Muscle of leg (tissue), 16 donors: ENCODE measurements at places on chromosomes 5 and 9. TPM values are rescaled to one million over a fixed set of nuclear protein-coding genes. Genes with fewer than 3 reads are reported as not detected.

GRCh38 chr9:134360180-134360759 is 34.0 kb downstream of the RXRA start:
- no peak for DNase-seq

DNA sequence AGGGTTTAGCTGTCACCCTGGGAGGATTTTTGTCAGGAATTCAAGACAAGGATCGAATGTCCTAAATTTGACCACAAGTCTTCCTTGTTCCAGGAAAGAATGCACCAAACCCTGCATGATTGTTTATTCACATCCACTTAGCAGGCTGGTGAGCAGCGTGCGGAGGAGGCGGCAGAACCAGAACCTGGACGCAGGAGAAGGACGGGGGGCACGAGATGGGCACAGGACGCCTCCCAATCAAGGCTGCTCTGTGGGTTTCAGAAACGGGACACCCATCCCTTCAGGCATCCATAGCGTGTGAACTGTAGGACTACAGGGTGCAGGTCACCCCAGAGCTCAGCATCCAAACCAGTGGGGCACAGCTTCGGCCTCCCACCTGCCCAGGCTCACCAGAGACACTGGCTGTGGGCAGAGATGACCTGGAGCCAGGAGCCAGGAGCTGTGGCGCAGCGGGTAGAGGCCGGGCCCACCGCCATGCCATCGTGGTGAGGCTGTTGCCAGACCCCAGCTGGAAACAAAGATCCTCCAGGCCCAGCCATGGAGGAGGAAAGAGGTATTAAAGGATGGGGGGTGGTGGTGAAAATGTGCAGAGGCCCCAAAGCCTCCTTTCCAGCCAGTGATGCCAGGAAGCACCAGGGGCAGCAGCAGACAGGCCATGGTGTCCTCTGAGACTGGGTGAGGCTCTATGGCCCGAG is 32.3 kb upstream of the ADAMTS2 start:
- no peak for DNase-seq

DNA sequence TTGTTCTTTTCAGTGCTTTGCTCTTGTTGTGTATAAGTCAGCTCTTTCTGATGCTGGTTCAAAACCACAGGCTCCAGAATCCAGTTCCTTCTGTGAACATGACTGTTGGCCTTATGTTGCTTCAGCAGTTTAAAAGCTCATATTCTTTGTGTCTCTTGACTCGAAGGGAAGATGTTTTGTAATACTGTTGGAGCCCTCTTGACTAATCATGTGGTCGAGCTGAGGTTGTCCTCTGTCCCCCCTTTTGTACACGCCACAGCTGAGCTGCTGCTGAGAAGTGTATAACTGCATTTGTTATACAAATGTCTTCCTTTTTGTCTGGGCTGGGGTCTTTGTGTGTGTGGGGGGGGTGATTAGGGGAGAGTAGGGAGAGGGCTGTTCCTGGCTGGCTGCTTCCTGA is 35.8 kb downstream of the SLC36A1 start:
- peak; percentile 74 for DNase-seq

DNA sequence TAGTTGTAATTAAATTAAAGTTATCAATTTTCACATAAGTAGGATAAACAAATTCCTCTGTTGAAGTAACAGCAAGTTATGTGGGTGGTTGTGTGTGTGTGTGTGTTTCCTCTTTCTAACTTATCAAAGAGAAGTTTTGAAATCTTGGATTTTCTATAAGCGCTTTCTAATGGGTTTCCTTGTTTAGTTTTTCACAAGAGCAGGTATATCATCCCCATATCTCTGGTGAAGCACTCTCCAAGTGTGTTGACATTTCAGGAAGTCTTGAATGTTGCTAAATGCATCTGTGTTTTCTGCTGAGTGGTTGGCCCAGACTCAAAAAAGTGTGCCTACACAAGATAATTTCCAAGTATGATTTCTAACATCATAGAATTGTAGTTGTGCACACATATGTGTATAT is 43.3 kb downstream of the PRDM6 start:
- no peak for DNase-seq

The CAVIN4 gene
- polyA plus RNA-seq, result 150 TPM

The TAF11L5 gene
- polyA plus RNA-seq, result not detected

GRCh38 chr9:98850851-98851729 is 43.6 kb downstream of the GALNT12 start:
- no peak for DNase-seq

DNA sequence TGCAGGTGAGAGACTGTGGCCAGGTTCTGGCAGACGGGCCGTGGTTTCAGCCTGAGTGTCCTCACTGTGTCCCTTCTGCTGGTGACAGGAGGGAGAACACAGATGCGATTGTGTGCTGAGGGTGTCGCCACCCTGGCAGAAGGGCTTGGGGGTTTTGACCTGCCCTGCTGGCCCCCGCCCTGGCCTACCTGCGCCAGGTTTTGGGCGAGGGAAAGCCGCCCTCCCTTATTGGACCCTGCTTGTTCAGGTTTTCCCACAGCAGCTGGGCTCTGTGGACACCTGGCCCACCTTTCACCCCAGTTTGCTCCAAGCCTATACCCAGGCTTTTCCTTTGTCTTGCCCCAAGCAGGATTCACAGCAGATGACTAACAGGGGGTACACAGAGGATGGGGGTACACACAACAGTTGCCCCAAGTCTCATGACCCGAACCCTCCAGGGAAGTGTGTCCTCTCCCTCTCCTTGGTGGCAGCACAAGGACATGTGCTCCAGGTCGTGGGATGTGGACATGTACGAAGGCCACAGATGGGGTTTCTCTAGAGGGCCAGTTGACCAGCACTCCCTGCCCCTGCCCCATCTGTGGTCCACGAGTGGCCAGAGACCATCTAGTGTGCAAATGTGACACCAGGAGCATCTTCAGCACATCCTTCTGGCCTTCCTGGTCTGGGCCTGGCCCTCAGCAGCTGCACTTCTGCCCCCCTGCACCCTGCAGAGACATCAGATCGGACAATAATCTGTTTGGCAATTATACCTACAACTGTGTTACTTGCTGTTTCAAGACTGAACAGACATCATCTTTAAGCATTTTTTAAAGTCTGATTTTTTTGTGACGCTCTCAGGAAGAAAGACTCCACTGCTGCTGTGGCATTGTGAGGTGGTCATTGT is 265.8 kb upstream of the IRX4 start:
- no peak for DNase-seq

GRCh38 chr5:31362931-31363568 is 168.8 kb downstream of the DROSHA start:
- no peak for DNase-seq

- DNase-seq, result no peak
These were observed 23.3 kb upstream of the TRIM14 start for GRCh38 chr9:98142182-98142907.

GRCh38 chr5:43401827-43402226 is 10.4 kb downstream of the CCL28 start:
- no peak for DNase-seq

DNA sequence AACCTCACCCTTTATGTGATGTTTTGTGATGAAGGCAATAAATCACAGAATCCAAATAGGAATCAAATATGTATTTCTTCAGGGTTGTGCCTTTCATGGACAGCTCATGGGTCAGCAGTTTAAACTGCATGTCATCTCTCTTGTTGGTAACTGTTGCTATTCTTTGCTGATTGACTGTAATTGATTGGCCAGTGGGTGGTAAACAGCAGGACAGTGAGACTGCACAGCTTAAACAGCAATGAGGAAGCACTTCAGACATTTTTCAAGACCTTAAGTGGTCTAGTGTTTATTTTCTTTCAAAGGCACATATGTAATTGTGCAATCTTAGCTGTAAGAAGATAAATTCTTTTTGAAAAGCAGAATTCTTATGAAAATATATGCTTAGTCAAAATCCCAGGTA is 260.5 kb downstream of the COX7C start:
- DNase-seq, result no peak

DNA sequence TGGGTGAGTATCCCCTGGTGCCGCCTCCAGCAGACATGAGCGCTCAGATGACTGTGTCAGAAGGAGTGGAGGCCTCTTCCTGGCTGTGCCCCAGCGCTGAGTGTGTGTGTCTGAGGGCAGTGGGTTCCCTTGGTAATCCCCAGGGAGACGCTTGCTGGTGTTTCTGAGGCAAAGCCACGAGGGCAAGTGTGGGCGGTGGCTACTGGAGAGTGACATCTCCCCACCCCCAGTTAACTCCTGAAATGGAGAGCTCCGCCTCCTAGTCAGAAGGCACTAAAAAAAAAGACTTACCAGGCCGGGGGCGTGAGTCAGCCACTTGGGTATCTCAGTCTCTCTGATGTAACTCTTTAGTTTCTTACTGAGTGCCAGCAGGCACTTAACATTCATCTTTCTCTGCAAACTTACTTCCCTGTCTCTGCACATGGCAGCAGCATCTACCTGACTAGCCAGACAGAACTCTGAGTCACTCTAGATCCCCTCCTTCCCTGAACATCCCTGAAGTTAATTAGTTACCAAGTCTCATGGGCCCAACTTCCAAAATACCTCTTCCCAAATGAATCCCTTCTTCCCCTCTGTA is 19.3 kb downstream of the ORM2 start:
- no peak for DNase-seq

GRCh38 chr9:5767968-5768932 is 64.7 kb downstream of the ERMP1 start:
- DNase-seq, result no peak

The SEC61B gene
- 86.8 TPM for polyA plus RNA-seq

DNA sequence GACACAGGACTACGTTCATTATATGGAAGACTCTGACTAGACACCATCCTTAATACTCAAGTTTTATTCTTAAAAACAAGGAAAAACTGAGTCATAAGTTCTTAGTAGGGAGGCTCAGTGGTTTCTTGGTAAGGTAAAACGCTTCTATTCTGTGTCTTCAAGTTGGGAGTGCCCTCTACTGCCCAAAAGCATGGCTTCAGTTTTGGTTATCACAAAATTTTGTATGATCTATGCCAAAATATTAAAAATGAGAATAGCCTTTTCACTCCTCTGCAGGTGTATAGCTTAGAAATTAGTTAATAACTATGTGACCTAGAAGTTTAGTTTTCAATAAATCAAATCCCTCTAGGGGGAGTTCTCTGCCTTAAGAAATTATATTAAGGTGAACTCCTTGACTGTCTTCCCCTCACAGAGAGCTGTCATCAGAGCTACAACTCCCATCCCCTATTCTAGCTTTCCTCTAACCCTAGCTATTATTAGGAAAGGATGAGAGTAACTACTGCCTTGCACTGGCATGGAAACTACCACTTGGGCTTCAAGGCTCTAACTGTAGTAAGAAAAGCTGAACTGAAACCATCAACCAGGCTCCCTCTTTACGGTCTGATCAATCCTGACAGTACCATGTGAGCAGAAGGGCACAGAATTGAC is 189.7 kb downstream of the GNAQ start:
- DNase-seq, result no peak

DNA sequence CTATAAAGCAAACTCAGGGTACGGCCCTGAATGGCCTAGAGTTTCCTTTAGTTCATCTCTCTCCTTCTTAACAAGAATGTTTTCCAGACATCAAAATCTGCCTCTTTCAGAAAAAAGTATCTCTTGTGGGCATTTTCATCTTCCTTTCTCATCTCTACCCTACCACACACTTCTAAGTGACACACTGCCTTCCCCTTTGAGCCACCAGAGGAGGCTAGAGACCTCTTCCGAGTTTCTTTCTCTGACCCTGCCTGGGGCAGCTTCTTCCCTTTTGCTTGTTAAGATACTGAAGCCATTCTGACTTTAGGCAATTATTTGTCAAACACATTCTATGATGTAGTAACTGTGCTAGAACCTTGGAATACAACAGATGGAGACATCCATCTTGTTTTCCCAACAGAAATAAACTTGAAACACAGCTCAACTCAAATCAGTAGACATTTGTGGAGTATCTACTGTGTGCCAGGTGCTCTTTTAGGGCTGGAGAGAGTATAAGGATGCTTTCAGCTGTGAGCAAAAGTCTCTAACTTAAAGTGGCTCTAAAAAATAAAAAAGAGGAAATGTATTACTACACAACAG is 8.6 kb upstream of the SV2C start:
- peak; percentile 13 for DNase-seq

The SEMA4D gene
- polyA plus RNA-seq, result 17.2 TPM

DNA sequence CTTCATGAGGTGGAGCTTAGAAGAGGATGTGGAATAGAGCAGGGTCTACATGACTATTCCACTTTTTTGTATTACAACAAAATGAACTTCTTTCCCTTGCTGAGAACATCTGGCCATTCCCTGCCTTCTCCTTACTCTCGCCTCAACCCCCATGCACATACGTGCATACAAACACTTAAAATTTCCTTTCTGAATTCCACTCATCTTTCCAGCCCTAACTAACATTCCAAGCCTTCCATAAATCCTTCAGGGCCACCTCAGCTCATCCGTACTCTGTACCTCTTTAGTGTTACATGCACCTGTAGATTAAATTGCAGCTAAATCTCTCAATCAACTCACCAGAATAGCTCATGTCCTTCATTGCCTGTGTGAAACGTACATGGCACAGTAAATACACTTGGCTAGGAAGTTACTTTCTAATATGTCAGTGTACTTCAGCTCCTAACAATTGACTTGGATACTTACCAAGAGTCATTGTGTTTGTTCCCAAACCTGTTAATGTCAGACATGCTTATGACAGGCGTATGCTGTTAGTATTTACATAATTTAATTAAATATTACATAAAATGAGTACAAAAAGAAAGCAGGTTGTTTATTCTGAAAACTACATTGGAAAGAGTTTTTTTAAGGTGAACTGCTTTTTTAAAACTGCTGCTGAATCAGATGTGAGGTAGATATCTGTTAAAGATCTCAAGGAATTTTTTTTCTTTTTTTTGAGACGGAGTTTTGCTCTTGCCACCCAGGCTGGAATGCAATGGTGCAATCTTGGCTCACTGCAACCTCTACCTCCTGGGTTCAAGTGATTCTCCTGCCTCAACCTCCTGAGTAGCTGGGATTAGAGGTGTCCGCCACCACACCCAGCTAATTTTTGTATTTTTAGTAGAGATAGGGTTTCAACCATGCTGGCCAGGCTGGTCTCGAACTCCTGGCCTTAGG is 55.7 kb downstream of the GLIS3 start:
- DNase-seq, result no peak

DNA sequence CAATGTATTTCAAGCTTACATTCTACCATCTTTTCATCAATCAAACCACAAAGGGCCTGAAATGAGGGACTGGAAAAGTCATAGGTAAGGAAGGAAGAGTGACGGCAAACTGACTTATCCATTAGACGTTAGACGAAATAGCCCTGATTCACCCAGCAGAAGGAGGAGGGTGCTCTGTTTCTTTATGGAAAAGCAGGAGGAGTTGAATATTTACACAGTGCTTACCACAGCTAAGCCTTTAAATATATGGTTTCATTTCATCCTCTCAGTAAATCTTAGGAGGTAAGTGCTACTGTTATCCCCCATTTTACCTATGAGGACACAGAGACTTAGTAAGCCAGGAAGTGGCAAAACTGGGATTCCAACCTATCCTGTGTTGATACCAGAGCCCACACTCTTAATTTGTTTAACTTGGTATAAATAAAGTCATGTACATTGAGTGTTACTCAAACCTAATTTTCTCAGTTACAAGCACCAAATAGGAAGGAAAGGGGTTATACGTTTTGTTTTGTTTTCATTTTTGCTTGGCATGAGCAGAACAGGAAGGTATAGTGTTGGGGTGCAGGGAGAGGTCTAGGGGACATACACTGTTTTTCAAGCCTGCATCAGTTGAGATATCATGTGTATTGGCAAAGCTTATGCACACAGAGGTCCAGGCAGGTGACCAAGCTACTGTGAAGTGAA is 98.1 kb upstream of the IFNK start:
- DNase-seq, result no peak
